Temporal lobe (tissue), 4 donors: ENCODE measurements at places on chromosomes 1 and 21. TPM values are rescaled to one million over a fixed set of nuclear protein-coding genes. Genes with fewer than 3 reads are reported as not detected.

The LRRIQ3 gene
- 0.49 TPM for total RNA-seq

The FNBP1L gene
- total RNA-seq = 209 TPM

The NBPF26 gene
- 13.3 TPM for total RNA-seq

The MYCL gene
- total RNA-seq = 7.4 TPM

The KCNT2 gene
- 26.6 TPM for total RNA-seq

The PPIAL4G gene
- 0.25 TPM for total RNA-seq

The HAO2 gene
- total RNA-seq = not detected

The IL23R gene
- total RNA-seq = not detected

The DPT gene
- total RNA-seq = 0.49 TPM

The PAX7 gene
- not detected for total RNA-seq

The OXCT2 gene
- 0.49 TPM for total RNA-seq

The SYDE2 gene
- total RNA-seq = 8.4 TPM

The UTS2 gene
- not detected for total RNA-seq

The CRYZL1 gene
- 45.5 TPM for total RNA-seq

The NDUFS2 gene
- total RNA-seq = 129 TPM

The DUSP10 gene
- total RNA-seq = 5.2 TPM

The CXADR gene
- 255 TPM for total RNA-seq

The SMIM34 gene
- not detected for total RNA-seq

The C1orf87 gene
- total RNA-seq = under 0.01 TPM

The SMCP gene
- total RNA-seq = not detected

The DISP3 gene
- 21.9 TPM for total RNA-seq

The FNDC5 gene
- total RNA-seq = 15.0 TPM

The OVAAL gene
- not detected for total RNA-seq

The ADAMTS1 gene
- 7.1 TPM for total RNA-seq

The CHRM3 gene
- 21.4 TPM for total RNA-seq

The NR5A2 gene
- total RNA-seq = 0.25 TPM

The SOX13 gene
- 2.2 TPM for total RNA-seq

The CASQ1 gene
- total RNA-seq = 7.6 TPM

The TAS1R1 gene
- total RNA-seq = not detected

The CIART gene
- 1.7 TPM for total RNA-seq

The PTGS2 gene
- 2.5 TPM for total RNA-seq

The REN gene
- total RNA-seq = not detected

The MROH9 gene
- not detected for total RNA-seq

The PGBD5 gene
- total RNA-seq = 20.7 TPM

The SPRR2B gene
- total RNA-seq = not detected

The SYT6 gene
- total RNA-seq = 13.5 TPM

The IGSF3 gene
- total RNA-seq = 118 TPM

The ADAMTS5 gene
- total RNA-seq = 1.7 TPM

The LMOD1 gene
- total RNA-seq = 0.49 TPM

The CHI3L2 gene
- total RNA-seq = 0.49 TPM

The LGALS8 gene
- 76.7 TPM for total RNA-seq

The GCSAML gene
- total RNA-seq = under 0.01 TPM

The CD52 gene
- total RNA-seq = not detected

The ALPL gene
- total RNA-seq = 2.5 TPM

The SELL gene
- total RNA-seq = 0.49 TPM

The AKNAD1 gene
- total RNA-seq = 3.0 TPM

The SPRR1B gene
- not detected for total RNA-seq

The ARTN gene
- total RNA-seq = 0.49 TPM

The TMEM82 gene
- total RNA-seq = not detected

The NECAP2 gene
- total RNA-seq = 17.7 TPM

The C8A gene
- total RNA-seq = not detected

The CSF3R gene
- total RNA-seq = 2.0 TPM

The IBA57 gene
- total RNA-seq = 4.2 TPM
